ENCODE measurements at places on chromosomes 13 and 19.

DNA sequence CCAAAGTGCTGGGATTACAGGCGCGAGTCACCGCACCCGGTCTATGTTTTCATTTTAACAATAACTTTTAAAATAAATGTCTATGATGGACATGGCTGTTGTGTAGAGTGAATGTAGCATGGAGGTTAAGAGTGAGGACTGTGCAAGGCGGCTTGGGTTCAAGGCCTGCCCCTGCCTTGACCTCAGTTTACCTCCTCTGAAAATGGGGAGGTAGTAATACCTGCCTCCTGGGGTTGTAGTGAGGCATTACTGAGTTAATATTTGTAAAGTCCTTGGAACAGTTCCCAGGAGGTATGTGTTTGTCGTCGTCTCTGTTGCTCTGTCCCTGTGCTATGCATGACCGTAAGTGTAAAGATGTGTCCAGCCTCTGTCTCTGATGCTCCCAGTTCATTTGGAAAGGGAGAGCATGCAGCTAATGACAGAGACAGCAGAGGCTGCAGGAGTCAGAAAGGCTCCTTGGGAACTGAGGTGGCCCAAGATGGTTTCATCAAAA lies 9.4 kb downstream of the GARRE1 start:
- no peak for DNase-seq

DNA sequence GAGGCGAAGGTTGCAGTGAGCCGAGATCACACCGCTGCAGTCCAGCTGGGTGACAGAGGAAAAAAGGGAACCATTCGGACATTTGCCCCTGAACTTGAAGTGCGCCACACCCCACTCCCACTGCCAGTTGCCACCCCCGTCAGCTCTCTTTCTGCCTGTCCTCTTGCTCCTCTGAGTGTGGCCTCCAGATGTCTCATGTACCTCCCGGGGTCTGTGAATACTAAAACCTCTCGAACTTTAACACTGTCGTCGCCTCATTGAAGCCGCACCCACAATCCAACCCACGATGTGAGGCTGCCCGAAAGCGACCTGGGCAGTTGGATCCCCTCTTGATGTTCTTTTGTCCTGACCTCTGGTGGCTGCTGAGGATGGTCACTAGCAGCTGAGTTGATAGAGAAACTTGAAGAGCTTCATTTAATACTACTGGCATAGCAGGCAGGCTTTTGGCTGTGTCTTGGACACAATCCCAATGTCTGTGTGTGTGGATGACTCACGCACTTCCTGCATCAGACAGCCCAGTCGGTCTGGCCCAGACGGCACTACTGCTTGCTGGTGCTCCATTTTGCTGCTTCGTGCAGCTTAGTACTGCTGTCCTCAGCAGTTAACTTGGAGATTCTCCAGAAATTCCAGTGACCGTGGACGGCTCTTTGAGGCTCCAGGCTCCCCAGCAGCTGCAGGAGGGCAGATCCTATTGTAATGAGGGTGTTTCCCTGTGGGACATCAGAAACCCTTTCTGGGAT lies 4.2 kb downstream of the FPR3 start:
- no peak for DNase-seq

DNA sequence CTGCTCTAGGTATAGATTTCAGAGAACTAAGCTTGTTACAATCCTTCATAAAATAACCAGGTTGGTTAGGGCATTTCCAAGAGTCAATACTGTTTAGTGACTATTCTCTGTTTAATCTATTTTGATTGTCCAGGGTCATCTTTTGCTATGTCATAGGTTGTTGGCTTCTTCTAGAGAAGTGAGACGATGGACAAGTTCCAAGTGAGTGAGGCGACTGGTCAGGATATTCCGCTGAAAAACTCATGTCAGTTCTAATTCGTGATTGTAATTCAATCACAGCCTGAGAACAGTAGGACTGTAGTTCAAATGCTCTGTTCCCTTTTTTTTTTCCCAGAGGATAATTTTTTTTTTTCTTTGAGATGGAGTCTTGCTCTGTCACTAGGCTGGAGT lies 15.8 kb upstream of the ALOX5AP start:
- DNase-seq, result no peak

DNA sequence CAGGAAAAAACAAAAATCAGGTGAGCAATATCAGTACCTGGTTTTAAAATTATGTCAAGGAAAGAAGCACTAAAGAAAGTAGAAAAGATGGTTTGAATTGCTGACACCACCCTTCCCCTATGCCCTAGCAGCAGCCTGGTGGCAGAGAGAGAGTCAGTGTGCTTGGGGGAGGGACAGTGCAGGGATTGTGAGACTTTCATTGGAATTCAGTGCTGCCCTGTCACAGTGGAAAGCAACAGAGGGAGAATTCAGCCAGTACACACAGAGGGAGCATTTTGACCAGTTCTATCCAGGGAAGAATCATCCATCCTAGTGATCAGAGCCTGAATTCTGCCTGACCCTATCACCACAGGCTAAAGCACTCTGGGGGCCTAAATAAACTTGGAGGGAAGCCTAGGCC lies 222.4 kb upstream of the PCDH17 start:
- DNase-seq, result no peak

- DNase-seq, result no peak
Observed at GRCh38 chr13:113155201-113155600, 3.2 kb upstream of the PROZ start.

DNA sequence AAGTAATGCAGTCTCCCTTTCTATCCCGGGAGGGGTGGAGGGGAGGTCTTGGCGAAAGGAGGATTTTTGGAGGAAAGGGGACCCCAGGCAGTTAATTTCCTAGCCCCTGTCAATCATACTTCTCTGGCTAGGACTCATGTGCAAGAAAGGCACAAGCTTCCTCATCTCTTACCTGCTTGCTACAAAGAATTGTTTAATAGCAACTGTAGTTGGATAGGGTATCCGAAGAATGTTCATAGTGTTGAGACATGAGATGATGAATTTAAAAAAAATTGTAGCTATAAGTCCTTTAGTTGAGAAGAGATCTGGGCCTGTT lies 525 bp downstream of the BORA start:
- no peak for DNase-seq

DNA sequence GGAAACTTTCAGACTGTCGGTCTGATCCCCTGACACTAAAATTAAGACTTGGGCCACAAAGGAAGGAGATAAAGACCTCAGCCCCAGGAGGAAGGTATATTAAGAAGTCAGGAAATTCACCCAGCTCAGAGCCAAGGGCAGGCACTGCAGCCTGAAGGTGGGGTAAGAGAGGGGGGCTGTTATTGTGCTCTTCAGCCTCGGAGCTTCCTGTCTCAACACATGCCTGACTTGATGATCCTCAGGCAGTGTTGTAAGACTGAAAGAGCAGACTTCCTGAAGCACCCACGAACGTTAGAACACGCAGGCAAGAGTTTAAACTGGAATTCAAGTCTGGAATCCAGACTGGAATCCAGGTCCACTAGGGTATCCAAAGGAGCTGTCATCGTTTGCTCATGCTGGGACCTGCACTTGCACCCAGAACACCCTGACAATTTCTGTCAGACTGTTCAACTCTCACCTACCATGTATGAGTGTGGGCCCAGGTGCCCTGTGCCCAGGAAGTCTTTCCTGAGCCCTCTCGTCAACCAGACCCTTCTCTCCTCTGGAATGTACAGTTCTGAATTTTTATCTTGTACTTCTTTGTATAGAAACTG lies 10.7 kb upstream of the FLT1 start:
- no peak for DNase-seq

DNA sequence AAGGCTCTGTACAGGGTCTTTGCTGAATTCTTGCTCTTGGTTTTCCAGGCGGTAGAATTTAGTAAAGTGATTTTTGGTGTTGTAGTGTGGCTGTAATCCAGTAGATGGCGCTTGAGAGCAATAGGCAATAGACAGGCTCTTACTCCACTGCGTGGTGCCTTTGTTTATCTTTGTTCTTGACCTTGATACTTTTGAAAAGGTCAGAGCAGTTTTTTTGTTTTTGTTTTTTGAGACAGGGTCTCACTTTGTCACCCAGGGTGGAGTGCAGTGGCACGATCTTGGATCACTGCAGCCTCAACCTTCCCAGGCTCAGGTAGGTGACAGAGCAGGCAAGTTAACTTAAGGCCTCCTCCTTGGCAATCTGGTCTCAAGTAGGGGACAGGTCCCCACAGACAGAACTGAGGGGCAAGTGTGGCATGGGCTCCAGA lies 12.2 kb upstream of the LILRA5 start:
- peak; percentile 14 for DNase-seq

DNA sequence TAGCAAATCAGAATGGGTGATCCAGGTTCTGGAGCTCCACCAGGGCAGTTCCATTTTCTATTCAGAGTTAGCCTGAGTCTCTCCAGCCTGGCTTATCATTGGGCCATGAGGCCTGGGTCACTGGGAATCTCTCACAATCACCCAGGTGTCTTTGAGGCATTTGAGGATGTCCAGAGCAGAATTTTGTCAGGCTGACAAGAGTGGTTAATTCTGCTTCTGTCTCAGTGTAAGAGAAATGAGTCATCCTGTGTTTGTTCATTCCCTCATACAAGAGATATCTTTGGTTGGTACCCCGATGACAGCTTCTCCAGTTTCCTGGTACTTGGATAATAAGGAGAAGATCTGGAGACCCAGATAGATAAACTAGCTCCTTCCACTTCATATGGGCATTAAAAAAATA lies 10.4 kb downstream of the ZNF93 start:
- no peak for DNase-seq

DNA sequence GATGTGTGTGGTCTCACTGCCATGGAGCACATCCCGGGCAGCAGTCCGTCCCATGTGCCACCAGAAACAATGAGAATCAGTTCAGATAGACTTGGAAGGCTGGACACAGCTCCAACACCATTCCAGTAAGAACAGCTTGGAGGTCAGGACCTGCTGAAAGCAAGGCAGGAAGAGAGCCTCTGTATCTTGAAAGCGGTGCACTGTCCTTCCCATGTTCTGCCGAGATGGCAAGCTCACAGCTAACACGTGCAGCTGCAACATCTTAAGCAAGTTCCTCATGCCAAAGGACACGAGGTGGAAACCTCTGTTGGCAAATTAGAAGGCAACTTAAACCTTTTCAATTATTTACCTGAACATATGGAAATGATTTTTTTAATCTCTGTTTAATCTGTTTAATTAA lies 175.4 kb downstream of the DLEU7 start:
- no peak for DNase-seq

GRCh38 chr19:6209233-6209632 lies 70.5 kb downstream of the MLLT1 start:
- DNase-seq, result no peak

GRCh38 chr19:31600731-31601295 lies 251.6 kb upstream of the TSHZ3 start:
- DNase-seq, result no peak

- DNase-seq, result no peak
Observed at GRCh38 chr13:21139374-21139773, 37.0 kb downstream of the SKA3 start.

DNA sequence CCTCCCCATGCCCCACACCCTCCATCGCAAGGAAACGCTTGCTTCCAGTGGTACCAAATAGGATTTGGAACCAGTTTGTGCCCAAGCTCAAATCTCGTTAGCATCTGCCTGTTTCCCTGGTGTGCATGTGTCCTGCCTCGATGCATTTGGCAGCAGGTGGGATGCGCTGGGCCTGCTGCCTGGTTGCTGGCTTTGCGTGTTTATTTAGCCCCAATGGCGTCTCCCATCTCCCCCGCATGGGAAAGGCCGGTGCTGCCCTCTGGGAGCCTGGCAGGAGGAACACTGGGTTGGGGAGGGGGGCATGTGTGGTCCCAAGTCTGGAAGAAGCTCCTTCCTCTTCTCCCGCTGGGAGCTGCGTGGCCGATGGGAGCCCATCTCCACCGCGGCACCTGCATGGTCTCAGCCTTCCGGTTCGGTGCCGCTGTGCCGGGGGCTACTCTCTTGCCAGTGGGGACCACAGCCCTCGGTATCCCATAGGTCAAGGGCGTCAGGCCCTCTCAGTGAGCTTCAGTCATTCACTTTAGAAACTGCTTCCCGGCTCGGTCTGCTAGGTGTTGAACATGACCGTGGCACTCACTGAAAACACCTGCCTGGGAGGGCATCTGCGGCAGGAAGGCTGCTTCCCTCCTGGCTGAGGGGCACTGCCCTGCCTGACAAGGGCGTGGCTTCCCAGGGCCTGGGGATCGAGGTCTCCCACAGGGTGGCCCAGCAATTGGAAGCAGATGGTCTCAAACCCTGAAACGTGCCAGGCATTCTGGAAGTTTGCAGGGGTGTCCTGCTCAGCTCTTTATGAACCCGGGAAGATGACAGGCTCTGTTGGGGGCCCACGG lies 11.8 kb upstream of the F7 start:
- no peak for DNase-seq

DNA sequence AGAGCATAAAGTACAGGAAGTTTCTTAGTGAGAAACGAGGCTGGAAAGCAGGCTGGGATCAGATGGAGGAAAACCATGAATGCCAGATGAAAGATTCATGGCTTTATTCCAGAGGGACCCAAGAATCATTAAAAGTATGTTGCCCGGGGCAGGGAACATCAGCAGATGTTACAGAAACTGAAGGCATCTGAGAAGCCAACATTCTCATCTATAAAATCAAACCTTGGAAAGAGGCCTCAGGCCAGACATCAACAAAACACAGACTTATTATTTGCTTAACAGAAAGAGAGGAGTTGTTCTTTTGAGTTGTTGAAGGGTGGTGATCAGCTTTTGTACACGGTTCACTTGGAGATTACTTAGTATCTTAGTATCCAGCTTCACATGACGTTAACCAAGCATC lies 543.6 kb downstream of the RFC3 start:
- DNase-seq, result no peak

- DNase-seq, result no peak
Observed at GRCh38 chr13:19818223-19818842, 35.6 kb upstream of the PSPC1 start.

DNA sequence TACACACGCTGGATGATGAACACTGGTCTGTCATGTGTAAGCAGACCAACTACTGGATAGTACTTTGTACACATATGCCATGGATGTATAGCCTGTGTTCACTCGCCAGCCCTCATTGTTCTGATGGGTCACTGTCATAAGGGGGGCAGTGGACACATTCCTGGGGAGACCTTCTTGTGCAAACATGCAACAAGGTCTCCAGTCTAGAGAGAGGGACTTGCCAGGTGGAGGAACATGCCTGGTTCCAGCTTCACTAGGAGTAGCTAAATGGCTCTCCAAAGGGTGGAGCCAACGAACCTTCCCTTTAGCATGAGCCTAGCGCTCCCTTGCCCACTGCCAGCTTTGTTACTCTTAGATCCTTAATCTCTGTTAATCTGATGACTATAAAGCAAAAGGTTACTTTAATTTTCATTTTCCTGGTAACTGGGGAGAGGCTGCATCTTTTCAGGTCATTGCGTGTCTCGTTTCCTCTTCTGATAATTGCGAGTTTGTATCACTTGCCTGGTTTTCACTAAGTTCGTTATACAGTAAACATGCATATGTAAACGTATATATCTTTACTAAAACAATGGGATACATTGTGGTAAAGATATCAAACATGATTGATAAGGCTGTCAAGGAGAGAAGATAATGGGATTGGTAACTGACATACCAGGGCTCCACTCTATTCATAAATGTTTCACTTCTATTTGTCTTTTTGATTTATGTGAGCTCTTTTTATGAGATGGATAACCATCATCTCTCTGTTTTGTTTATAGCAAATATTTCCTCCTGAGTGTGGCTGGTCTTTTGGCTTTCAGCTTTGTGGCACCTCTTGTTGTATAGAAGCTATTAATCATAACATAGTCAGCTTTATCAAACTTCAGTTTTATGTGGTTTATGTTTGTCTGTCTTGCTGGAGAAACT lies 235.2 kb upstream of the SGCG start:
- no peak for DNase-seq

GRCh38 chr13:70170689-70171088 lies 62.4 kb upstream of the KLHL1 start:
- DNase-seq, result no peak

- no peak for DNase-seq
Observed at GRCh38 chr13:107144432-107144831, 576.5 kb upstream of the ARGLU1 start.

Data from activated CD8-positive, alpha-beta memory T cell treated with anti-CD3 and anti-CD28 coated beads for 4 hours (primary cell).